Esophagus mucosa (tissue), 1 donor: ENCODE measurements at places on chromosomes 5 and 9. TPM values are rescaled to one million over a fixed set of nuclear protein-coding genes. Genes with fewer than 3 reads are reported as not detected.

The PRR16 gene
- 0.44 TPM for total RNA-seq

The GAPT gene
- 0.40 TPM for total RNA-seq

The GADD45G gene
- 1.6 TPM for total RNA-seq

The RAB3C gene
- 1.8 TPM for total RNA-seq

The CCDC180 gene
- 0.72 TPM for total RNA-seq

The C9 gene
- total RNA-seq, result not detected

The SLC22A5 gene
- total RNA-seq, result 2.7 TPM

GRCh38 chr9:106218854-106219253 is 524.5 kb downstream of the TMEM38B start:
- no peak for ATAC-seq

- ATAC-seq, result no peak
Observed at GRCh38 chr5:172565455-172565854, 75.6 kb upstream of the NEURL1B start.

GRCh38 chr5:80676706-80677105 is 21.9 kb upstream of the DHFR start:
- no peak for ATAC-seq

DNA sequence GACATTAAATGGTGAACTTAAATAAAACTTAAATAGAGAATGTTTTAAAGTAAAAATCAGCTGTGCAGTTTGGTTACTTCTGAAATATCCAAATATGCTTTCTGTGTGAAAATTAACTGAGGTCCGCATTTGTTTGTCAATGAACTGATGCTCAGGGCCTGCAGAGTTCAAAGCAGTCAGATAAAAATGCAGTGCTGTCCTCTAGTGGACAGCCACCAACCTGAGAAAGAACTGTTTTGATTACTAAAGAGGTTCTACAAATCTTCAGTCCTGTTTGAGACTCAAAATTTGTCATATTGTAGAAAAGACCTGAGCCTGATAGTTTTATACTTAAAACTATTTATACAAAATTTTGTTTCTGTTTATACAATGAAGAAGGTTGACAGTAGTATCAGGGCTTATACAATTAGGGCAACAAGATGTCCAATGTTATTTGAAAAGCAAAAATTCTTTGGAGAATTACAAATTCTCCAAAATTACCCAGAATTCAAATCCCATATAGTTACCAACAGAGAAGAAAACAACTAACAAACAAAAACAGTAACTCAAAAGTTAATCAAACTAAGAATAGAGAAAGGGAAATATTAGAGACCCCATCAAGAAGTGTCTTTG is 232.3 kb upstream of the TBCA start:
- ATAC-seq, result no peak

- no peak for ATAC-seq
Observed at GRCh38 chr5:71977311-71977710, 130.0 kb upstream of the MAP1B start.

- ATAC-seq, result peak; percentile 34
Observed at GRCh38 chr9:86281593-86282076, 703 bp downstream of the ISCA1 start.

DNA sequence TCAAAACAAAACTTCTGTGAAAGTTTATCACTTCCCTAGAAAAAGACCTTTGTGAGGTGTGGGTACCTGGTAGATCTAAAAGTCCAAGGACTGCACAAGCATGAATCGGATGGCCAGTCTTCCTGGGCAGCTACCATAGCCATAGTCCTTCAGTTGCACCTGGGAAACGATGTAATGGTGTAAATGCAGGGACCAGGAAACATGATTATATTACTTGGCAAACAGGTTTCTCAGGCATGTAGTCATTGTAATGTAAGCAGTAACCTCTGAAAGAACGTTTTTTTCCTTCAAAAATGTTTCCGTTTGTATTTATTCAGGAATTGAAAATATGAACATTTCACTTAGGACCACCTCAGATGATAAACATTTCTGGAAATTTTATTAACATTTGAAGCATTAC is 433.4 kb downstream of the DTWD2 start:
- no peak for ATAC-seq

GRCh38 chr5:54093861-54094260 is 216.5 kb downstream of the ARL15 start:
- no peak for ATAC-seq

DNA sequence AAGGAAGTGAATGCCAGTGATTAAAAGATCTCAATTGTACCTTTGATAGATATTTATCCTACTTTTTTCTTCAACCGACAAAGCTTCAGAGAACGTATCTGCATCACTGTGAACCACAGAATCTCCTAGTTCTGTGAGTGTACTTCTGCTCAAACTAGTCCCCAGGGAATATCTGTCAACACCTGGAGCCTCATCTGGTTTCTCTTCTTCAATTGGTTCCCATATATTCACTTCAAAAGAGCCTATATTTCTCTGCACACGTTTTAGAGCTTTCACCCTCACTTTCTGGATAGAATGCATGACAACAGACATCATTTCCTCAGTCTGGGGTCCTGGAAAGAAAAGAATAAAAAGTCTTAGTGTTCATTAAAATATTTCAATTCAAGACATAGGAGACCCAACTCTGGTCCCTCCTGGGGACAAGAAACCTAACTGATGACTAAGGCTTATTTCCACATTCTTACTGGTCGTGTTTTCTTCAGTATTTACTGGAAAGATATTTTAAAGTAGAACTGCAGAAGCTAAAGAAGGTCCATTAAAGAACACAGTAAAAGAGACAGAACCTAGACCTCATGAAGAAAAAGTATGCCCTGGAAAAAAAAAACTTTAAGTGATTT is 64.3 kb downstream of the CPLANE1 start:
- no peak for ATAC-seq

DNA sequence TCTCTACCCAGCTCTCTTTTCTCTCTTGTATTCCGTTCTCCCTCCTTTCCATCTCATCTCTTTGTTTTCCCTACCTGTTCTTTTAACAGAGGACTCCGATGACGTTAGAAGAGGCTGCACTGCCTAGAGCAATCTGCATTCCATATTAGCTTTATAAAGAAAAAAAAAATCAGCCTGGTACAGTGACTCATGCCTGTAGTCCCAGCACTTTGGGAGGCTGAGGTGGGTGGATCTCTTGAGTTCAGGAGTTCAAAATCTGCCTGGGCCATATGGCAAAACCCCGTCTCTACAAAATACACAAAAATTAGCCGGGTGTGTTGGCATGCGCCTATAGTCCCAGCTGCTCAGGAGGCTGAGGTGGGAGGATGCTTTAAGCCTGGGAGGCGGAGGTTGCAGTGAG is 49.0 kb downstream of the DAPK1 start:
- ATAC-seq, result peak; percentile 8

DNA sequence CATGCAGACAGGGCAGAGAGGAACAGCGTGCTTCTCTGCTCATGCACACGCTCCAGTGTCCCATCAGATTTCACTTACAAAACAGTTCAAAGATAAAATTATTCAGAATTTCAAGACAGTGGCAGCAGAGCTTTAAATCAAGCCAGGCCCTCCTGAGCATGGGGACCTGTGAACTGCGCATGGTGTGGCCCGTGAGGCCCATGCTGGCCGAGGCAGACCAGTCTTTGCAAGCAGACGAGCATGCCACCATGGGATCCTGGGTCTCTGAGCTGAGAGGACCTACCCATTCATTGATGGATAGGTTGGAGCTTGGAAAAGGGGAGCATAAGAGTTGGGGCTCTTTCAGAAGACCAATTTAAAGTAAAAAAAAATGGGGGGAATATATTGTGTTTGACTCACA is 35.0 kb upstream of the SAP30L start:
- ATAC-seq, result no peak

DNA sequence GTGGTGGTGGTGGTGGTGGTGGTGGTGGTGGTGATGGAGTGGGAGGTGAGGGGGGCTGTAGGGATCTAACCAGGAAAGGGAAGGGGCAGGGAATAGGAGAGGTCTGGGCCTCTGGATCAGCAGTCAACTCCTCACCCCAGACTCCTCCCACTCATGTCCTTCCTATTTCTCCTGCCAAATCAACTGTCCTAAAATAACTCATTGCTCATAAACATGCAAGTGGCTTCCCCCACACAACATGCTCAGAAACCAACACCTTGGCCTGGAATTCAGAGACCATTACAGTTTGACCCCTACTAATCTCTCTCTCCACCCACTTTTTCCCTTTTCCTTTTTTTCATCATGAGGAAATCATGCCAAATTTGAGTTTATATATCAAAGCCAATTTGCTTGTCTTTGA is 8.4 kb upstream of the FSD1L start:
- ATAC-seq, result no peak

DNA sequence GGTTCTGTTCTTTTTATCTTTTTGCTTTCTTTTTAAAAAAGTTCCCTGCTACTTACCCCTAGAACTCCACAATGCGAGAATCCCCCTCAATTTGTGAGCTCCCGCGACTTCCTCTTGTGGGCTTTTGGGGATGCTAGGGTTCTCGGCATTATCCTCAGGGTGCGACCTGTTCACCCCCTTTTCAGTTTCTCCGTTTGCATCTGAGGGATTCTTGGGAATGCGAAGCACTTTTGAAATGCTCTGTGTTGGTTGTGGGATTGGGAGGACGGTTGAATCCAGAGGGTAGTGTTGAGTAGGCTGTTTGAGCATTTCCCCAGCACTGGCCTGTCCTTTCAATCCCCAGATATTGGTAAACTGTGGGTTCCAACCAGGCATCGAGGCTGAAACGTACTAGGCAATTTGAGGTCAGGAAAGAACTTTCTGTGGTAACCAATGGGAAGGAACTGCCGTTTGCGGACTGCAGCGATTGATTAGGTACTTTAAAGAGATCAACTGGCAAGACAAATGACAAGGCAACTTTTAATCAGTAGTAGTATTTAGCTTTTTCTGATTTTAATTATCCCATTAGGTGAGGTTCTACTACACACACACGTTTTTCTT is 415 bp downstream of the XRCC4 start:
- no peak for ATAC-seq

- ATAC-seq, result no peak
Observed at GRCh38 chr5:142315096-142315900, 9.5 kb downstream of the SPRY4 start.

DNA sequence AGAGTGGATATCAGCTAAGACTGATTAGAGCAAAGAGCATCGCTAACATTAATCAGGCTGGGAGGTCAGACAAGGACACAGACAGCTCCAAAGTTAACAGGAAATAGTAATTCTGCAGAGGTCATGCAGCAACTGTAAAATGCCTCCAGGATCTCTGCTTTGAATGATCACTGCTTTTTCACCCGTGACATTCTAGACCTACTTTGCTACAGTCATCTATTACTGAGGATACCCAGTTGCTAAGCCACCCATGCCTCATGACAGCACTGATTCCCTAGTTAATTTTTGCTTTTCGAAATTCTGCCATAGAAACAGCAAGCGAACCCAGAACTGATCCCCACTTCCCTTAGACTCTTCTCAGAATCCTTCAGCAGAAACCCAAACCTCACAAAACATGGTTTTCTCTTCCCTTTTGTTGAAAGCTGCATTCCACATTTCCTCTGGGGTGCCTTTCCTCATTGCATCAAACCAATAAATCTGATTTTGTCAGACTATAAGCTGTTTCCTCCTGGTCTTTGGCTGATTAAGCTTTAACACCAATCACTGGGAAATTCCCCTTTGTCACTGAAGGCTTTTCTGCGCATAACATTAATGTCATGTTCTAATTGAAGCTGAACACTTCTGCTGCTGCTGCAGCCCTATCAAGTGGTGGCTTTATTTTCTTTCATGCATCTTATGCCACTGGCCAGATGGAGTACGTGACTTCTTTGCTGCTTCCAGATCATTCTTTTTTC is 201.1 kb upstream of the CHD1 start:
- ATAC-seq, result no peak

DNA sequence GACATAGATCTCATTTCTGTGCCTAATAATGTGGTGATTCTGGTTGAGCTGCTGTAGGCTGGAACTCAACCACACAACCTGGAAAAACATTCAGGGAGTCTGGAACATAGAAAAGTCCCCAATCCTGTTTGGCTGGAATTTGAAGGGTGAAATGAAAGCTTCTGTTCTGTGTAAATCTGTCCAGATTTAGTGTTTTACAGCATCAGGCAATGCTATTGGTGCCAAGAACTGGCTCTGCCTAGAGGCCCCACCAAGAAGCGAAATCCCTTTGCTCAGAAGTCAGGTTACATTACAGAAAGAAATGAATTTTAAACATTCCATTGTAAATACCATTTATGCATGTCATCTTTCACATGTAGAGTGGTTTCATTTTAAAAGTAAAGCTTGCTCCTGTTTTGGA is 56.3 kb downstream of the TMEM174 start:
- ATAC-seq, result peak; percentile 65

DNA sequence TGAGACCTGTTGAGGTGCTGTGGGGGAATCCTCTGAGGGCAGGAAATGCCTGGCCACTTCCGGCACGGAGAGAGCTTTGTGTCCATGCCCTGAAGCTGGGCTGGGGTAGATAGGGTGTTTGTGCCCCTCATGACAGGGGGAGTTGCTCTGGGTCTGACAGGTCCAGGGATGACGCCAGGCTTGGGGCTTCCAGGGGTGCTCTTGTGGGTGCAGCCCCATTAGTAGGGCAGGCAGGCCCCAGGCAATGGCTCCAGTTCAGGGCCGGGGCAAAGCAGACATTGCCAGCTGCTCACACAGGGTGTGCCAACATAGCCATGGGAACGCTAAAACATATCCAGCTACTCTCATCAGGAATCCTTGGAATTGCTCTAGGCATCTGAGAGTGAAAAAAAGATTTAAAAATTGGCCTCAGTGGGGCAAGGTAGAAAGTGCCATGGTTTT is 21.1 kb downstream of the PITX1 start:
- ATAC-seq, result peak; percentile 44

GRCh38 chr5:133472829-133473228 is 139.5 kb downstream of the FSTL4 start:
- peak; percentile 71 for ATAC-seq
